ENCODE measurements at places on chromosomes 1 and 21.

DNA sequence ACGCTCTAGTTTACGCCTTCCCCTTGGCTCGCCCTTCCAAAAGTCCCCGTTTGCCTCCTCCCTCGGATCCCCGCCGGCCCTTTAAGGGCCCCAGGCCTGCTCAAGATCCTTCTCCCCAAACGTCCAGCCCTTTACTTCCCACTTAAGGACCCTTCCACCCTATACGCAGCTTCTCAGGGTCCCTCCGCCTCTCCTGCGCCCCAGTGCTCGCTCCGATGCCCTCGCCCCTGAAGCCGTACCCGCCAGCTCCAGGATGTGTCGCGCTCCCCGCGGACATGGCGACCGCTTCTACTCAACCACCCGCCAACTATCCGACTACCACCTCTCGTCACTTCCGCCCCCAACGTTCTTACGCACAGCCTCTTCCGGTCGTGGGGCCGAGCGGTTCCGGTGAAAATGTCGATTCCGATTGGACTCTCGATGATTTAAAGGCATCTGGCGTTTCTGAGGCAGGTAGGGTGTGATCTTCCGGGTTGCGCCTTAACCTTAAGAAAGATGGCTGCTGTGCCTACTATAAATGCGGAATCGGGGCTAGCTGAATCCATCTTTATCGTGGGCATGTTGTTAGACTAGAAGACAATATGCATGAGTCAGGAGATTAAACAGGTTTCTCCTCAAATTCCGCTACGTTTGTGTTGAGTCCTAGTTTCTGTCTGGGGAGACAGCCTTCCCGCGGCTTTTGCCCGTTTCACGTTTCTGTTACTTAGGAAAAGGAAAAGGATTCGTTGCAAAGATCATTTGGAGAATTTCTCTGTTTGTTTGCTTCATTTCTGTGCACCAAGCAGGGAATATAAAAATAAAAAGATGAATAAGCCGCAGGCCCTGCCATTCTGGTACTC is at the start of gene KHDC4:
Gene KHDC4, minus strand, starts transcription at position 317 of the 839 bp plus-strand sequence. Its CDS starts 40 bp downstream, at position 277.
- DNase-seq, result peak; percentile 100

DNA sequence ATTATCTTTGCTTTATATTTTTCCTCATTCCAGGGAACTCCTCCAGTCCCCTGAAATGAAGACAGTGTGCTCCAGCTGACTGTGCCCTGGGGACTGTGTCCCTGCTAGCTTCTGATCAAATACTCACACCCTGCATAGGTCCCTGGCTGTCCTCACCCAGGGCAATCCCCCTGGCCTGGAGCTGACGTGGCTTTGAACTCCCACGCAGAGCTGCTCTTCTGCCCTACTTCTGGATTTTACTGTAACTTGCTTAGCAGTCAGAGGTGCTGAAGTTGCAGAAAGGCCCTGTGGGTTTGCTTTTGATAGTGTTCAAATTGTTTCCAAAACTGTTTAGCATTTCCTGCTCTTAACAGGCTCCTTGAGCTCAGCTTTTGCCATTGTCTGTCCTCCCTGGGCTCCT is 186.5 kb downstream of the FASLG start:
- DNase-seq, result no peak

DNA sequence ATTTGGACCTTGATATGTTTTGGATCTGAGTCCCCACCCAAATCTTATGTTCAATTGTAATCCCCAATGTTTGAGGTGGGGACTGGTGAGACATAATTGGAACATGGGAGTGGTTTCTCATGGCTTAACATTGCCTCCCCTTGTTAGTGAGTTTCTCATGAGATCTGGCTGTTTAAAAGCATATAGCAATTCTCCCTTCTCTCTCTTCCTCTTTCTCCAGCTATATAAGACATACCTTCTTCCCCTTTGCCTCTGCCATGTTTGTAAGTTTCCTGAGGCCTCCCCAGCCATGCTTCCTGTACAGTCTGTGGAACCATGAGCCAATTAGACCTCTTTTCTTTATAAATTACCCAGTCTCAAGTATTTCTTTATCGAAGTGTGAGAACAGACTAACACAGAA is 692.4 kb downstream of the KCNT2 start:
- DNase-seq, result no peak

GRCh38 chr1:61892977-61893376 is 150.7 kb downstream of the PATJ start:
- DNase-seq, result no peak

GRCh38 chr1:84433258-84434080 is 35.2 kb downstream of the DNASE2B start:
- DNase-seq, result peak; percentile 90

DNA sequence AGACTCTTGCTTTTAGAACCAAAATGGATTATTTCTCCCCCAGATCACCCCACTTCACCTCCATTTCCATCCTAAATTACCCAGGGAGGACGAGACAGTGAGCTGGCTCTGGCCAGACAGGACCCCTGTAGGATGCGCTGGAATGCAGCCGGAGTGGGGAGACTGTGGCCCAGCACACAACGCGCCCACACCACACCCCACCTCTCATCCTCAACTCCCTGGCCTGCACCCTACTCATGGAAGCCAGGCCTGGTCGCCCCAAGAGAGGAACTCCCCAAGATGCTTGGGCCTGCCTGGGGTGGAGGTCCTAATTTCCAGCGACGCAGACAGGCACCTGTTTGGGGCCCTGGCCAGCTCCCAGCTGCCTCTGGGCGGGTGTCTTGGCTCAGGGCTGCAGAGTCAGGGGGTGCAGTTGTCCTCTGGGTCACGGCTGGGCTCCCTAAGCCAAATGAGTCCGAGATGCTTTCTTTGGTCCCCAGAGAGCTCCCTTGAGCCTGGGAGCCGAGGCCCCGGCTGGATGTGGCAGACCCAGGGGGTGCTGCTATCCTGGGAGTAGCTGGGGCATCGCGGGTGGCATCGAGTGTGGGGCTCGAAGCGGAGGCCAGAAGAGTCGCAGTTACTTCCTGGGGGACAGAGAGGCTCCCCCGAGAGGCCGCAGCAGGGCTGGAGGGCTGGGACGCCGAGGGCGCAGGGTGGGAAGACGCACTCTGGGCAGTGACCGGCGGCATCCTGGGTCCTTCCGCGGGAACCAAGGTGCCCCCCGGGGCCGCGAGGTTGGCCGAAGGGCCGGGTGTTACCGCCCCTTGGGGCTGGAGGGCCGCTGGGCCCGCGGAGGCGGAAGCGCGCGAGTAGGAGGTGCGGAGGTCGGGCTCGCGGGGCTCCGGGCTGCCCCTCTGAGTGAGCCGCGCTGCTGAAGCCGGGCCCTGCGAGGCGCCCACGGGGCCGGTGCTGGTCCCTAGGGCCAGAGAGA is 10.4 kb downstream of the CLEC20A start:
- no peak for DNase-seq

DNA sequence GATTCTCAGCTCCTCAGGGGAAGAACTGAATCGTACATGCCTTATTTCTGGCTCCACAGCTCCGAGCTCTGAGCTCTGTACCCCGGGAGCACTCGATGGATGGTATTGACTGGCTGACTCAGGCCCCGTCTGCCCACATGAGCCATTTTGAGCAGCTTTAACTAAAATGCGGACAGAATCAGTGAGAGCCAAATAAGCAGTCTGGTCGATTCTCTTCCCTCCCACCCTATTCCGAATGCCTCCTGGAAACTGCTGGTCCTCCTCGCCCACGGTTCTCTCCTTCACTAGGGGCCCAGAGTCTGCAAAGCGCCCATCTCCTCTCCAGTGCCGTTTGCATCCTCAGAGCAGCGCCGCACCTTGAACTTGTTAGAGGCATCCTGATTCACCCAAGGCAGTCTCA is 125.9 kb upstream of the IRF2BP2 start:
- DNase-seq, result no peak

GRCh38 chr1:100459358-100460114 is 78.4 kb upstream of the GPR88 start:
- DNase-seq, result peak; percentile 91

GRCh38 chr1:151478140-151478812 is 19.0 kb upstream of the POGZ start:
- no peak for DNase-seq

DNA sequence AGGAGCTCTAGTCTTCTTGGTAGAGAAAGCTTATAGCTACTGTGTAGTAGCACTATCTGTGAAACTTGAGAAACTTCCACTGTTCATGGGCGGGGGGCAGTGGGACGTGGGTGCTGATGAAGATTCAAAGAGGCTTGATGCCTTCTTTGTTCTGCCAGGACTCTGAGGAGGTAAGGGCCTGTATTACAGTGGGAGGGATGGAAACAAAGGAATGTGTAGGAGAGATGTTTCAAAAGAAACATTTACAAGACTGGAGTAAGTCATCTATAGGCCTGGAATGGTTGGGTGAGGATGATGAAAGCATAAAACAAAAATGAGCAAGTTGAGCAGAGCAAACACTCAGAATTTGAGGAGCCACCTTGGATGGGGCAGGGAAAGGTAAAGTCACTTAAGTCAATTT is 89.4 kb downstream of the C1orf21 start:
- no peak for DNase-seq

DNA sequence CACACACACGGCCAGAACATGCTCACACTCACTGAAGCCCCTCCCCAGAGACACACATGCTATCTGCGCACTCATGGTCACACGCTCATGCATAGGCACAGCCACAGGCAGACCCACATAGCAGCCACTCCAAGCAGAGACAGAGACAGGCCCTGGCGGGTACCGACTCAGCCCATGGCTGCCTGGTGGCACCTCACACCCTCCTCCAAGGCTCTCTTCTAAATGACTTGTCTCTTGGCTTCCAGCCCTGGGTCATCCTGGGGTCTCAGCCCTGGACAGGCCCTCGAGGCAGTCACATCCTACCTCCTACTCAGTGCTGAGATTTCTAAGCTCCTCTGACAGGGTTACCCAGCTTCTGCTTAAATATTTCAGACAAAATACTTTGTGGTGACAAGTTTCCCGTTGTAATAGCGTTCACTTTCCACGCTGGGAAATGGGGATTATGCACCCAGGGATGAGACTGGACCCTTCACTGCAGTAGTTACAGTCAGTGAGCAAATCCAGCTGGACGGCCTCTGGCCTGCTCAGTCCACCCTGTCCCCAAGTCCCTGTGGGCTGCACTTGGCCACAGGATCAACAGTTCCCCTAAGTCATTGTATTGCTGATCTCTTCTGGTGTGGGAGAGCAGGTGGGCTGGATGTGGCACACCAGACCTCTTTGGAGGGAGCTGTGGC is 2.9 kb upstream of the NFASC start:
- no peak for DNase-seq

GRCh38 chr1:1253314-1253713 is 6.8 kb upstream of the C1QTNF12 start:
- DNase-seq, result no peak

GRCh38 chr21:44734841-44735240 is 23.5 kb upstream of the TSPEAR start:
- DNase-seq, result no peak

GRCh38 chr21:45860493-45861155 is 120.9 kb upstream of the COL6A1 start:
- DNase-seq, result no peak

DNA sequence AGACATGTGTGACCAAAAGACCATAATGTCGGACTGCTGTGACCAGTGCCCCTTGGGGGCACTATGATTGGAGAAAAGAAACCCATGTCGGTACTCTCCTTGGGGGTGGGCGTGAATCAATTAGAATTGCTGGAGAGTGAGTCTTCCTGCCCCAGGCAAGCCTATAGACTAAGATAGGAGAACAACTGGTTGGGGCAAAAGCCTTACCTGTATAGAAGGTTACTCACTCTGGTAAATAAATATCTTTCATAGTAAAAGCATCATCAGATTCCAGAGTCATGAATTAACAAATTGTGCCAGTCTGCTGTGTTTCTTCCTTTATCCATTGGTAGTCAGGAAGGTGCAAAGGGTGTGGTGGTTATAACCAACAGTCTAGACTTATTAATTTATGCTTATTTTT is 2.9 kb upstream of the PTGFRN start:
- DNase-seq, result no peak
